ELF-1 (cell line): ENCODE measurements at places on chromosomes 3 and 15.

GRCh38 chr15:77122576-77122975 is 51.7 kb upstream of the TSPAN3 start:
- no peak for DNase-seq

- DNase-seq = no peak
Observed at GRCh38 chr3:124582196-124582595, 148.1 kb upstream of the UMPS start.

- no peak for DNase-seq
Observed at GRCh38 chr3:59502806-59503205, 453.0 kb upstream of the CFAP20DC start.

DNA sequence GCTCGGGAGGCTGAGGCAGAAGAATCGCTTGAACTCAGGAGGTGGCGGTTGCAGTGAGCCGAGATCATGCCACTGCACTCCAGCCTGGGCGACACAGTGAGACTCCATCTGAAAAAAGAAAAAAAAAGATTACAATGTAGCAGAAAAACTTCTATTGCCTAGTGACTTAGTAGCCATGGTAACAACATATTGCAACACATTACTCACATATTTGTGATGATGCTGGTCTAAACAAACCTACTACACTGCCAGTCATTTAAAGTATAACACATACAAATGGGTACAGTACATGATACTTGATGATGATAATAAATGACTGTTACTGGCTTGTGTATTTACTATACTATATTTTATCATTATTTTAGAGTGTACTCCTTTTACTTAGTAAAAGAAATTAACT is 125.6 kb downstream of the PLOD2 start:
- DNase-seq = no peak

DNA sequence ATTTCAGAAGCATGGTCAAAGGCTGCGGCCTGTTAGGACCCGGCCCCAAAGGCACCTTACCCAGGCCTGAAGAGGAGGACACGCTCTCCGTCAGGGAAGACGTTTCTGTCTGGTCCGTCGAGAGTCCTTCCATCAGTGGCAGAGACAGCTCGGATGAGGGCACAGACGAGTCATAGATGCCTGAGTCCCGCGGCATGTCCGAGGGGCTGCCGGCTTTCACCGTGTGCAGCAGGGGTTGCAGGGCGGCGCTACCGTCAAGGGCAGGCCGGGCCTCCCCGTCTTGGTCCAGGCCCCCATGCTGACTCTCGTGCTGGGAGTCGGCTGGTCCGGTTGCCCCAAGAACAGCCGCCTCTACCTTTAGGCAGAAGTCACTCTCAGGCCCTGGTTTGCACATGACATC is 37.1 kb downstream of the SPATA12 start:
- no peak for DNase-seq

DNA sequence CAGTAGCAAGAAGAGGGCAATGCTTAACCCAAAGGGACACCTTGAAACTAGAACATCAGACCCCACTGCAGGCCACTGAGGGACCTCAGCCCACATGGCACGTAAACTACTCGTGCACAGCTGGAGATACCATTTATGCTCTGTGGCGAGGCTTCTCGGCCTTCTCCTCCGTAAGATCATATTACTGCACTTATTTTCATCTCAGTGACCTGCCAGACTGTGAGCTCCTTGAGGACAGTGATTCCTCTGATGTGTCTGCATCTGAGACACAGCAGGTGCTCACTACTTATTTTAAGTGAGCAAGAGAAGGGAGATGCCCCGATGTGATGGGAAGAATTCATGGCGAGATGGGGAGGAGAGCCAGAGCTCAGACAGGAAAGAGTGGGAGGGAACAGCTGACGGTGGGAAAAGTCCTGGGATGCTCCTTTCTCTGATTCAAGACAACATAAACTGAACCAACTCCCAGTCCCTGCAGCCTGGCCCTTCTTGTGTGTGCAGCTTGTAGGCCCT is 137.6 kb downstream of the RPLP1 start:
- DNase-seq = no peak

GRCh38 chr3:137071104-137071503 is 113.3 kb downstream of the IL20RB start:
- DNase-seq = no peak

DNA sequence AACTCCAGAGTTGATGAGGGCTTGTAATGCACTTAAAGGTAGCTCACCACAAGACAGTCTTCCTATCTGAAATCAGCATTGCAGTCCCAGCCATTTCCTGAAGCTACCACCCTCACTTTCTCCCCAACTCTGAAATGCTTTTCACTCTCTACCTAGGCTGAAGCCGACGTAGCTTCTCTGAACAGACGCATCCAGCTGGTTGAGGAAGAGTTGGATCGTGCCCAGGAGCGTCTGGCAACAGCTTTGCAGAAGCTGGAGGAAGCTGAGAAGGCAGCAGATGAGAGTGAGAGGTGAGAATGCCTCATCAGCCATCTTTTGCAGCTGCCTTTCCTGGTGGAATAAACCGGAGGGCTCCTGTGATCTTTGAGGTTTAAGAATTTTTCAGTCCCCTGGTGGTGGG is 14.3 kb downstream of the TPM1 start:
- peak; percentile 10 for DNase-seq

- DNase-seq = no peak
Observed at GRCh38 chr15:57322602-57323250, 53.6 kb upstream of the CGNL1 start.
